ENCODE measurements at places on chromosomes 12 and 14.
A peak's percentile ranks its signal among the peaks of the same experiment; 100 is the strongest.

DNA sequence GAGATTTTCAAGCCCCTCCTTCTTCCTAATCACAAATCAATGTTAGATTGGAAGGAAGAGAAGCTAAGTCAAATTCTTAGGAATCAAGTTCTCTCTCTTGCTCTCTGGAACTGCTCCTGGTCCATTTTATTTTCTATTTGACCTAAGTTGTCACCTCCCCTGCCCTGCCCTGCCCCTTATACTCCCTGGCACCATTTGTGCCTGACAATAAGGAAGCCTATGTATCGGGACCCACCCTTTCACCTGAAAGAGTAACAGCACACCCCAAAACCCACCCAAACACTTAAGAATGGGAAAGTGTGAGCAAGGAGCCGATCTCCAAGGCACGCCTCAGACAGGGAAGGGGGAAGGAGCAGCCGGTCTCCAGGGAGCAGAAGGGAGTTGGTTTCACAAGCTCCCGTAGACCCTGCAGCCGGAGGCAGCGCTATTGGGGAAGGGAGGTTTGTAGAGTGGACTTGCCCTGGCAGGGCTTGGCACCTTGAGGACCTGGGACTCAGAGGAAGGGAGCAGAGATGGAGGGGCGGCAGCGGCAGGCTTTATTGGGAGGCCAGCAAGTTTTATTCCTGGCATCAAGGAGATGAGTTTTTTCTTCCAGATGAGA is 1.6 kb downstream of the LRRC74A start:
- no peak for DNase-seq

DNA sequence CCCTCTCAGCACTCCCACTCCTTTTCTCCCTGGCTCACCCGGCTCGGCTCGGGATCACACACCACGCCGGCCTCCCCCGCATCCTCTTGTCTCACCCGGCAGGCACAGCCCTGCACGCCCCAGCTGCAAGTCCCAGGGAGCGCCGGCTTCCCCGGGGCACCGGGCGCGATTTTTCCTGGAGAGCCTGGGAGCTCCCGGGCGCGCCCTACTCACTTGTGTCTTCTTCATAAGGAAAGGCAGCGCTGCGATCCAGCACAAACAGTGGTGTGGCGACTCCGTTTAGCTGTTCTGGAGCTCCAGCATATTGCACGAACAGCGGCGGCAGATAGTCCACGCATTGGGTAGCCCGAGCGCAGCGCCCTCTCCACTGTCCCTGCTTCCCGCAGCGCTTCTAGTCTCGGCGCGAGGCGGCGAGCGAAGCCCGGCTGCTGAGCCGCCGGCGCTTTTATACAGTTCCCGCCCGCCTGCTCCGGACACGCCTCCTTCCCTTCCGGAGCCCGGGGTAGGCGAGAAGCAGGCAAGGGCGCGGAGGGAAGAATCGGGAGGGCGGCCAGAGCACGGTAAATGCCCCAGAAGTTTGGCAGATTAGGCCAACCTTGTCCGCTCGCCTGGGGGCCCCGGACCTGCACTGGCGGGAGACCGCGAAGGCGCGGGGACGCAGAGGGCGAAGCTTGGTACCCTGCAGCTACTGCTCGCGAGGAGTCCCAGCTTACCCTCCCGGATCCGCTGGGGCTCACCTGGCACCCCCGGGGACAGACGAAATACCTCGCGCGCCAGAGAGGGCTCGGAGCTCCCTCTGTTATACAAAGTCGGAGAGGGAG is at the start of gene KITLG:
TSS of gene KITLG (minus strand) at position 421 of the 821 bp plus-strand sequence. CDS start at position 228, 193 bp downstream.
- DNase-seq: peak; percentile 81

- no peak for DNase-seq
These were observed 474.6 kb downstream of the PRKD1 start for GRCh38 chr14:29453045-29453444.

- no peak for DNase-seq
These were observed 6.3 kb upstream of the LTBP2 start for GRCh38 chr14:74618078-74618952.

DNA sequence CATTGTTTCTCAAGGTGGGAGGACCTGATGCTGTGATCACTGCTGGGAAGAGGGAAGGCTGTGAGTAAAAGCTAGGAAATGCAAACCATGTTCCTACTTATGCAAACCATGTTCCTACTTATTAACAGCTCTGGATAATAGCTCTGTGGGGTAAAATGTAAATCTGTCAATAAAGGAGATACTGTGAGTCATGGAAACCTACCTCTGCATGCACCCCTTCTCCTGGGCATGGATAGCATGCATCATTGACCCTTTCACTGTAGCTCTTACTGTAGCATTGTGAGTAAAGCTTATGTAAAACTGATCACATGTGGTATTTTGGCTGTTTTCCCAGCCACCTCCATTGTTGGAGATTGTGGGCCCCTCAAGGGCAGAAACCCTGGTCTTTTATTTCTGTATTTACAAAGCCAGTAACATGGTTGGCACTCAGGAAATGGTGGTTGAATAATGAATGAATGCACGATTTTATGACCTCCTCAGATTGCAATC is 253.7 kb downstream of the GRIN2B start:
- no peak for DNase-seq

- no peak for DNase-seq
These were observed 2.8 kb upstream of the C12orf43 start for GRCh38 chr12:121018860-121019617.

DNA sequence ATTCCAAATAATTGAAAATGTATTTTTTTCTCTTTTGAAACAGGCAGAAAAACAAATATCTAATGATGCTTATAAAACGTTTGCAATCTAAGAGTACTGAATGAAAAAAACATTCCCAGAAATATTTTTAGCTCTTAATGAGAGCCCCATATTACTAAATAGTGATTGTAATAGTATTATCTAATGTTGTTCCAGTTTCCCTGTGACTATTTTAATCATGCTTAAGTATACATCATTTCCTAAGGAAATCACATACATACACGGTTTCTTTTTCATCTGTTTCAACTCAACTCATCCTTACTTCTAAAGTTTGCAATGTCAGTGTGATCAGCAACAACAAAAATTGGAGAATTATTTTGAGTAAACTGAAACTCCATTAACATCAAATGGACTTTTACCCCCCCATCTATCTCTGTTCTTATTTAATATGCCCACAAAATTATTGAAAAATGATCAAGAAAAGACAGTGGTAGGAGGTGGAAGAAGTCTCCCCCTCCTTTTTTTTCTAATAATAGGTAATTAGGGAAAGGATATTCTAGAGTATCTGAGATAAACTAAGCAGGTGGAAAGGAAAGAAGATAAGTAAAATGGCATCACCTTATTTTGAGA is 530.1 kb upstream of the ATP2B1 start:
- DNase-seq: no peak

DNA sequence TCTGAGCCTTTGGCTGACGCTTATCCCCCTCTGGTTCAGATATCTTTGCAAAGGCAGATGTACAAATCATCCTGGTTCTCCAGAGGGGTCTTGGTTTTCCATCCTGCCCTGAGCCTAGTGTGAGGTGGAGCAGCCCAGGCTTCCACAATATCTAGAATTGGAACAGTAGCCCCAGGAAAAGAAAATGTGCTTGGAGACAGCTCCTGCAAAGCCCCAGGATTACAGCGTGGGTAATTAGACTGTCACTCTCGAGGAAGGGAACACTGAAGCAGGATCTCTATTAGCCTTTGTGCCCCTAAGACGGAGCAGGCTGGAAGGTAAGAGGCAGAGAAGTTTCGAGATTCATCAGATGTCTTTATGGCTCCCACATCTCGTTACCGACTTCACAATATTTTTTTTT is 59.4 kb downstream of the TMEM132C start:
- DNase-seq: no peak

DNA sequence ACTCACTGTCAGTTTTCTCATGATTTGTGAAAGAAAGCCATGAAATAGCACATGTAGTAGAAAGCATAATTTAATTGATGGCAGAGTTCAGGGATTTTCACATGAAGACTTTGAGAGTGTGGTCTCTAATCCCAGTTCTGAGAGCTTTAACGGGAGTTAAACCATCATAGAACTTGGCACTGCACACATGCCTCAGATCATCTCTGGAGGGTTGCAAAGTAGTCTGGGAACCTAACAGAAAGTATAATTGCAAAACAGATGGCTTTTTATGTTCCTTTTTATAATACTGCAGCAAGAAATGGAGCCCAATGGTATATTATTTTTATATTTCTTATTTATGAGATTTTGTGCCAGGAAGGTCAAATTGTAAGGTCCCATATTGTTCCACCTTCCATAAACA is 77.9 kb downstream of the BHLHE41 start:
- DNase-seq: no peak

DNA sequence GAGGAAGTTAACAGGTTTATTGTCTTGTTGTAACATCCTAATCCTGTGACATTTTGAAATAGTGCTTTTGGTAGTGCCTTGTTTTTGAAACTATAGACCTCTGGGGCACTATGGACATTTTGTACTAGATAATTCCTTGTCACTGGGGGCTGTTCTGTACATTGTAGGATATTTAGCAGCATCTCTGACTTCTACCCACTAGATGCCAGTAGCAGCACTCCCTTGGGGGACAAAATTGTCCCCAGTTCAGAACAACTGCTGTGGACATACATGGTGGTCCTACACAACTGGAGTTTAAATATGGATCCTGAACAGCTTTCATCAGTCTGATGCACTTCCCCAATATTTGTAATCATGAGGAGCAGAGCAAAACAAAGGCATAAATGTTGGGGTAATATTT is 264.7 kb downstream of the RAD51B start:
- DNase-seq: no peak

DNA sequence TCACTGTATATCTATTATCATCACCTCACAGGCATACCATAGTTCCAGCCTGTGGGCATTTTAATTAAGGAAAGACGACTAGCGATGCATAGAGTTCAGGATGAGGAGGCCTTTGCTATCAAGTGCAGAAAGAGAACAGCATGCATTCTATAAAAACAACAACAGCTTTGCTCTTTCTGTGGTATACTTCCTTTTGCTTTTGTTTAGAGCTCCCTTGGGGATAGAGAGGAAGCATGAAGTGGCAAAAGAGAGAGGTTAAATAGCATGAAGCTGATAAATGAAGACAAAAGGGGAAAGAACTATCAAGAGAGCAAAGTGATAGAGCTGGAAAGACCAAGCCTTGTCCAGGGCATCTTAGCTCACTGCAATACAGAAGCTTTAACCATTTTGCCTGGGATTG is 23.5 kb downstream of the IFNG-AS1 start:
- DNase-seq: peak; percentile 10

DNA sequence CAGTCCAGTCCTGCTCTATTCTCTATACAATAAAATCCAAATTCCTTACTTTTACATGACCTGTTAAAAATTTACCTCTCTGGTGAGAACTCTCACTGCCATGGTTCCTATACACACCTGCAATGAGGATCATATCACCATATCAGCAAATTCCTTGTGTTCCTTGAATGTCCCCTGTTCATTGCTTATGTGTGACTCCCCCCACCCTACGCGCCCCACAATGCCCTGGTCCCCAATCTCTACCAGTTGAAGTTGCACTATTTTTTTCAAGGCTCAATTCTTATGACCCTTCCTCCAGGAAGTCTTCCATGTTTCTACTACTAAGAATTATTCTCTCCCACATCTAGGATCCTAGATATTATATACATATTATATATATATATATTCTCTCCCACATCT is 82.2 kb upstream of the NEDD1 start:
- DNase-seq: no peak

GRCh38 chr12:71981149-71981548 is 42.5 kb downstream of the TPH2 start:
- DNase-seq: peak; percentile 4

GRCh38 chr14:89743828-89744227 is 210.7 kb downstream of the EFCAB11 start:
- DNase-seq: no peak

GRCh38 chr12:12265035-12265434 is 1.8 kb downstream of the LRP6 start:
- no peak for DNase-seq

DNA sequence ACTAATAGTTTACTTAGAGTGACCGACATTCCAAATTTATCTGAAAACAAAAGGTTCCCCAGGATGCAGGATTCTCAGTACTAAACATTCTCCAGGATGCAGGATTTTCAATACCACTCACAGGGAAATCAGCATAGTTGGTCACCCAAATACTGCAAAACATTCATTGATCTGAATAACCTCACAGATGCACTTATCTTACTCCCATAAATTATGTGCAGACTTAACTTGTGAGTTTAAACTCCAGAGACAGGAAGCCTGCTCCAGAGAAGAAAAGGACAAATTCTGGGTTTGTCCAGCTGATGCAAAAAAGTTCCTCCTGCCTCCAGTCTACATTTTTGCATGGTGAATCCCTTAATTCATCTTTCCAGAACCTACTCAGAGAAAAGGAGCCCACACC is 514.2 kb upstream of the TMEM132C start:
- DNase-seq: no peak

GRCh38 chr14:34138175-34138574 is 187.3 kb upstream of the EGLN3 start:
- no peak for DNase-seq

DNA sequence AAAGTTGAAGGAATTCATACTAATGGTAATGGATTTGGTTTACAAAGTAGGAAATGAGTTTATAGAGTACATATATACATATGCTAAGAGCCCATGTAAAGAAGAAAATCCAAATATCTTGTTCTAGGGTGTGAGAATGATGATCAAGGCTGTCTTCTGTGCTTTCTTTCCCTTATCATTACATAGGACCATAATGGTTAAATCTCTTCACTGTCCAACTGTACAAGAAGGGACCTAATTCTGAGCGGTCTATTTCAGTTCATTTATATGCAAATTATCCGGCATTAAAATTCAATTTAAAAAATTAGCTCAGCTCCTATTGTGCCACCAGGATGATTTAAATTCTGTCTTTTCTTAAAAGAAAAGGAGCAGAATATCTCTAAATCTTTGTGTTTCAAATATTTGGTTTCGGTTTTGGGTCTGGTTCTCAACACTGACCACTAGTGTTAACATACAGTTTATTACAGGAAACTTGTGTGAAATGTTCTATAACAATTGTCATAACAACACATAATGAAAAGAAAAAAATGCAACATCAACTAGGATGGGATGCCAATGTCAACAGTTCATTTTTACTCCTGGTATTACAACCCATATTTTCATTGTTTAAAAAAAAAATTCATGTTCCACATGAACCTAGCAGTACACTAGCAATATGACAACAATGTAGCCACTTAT is 16.8 kb downstream of the OR4K1 start:
- DNase-seq: no peak

DNA sequence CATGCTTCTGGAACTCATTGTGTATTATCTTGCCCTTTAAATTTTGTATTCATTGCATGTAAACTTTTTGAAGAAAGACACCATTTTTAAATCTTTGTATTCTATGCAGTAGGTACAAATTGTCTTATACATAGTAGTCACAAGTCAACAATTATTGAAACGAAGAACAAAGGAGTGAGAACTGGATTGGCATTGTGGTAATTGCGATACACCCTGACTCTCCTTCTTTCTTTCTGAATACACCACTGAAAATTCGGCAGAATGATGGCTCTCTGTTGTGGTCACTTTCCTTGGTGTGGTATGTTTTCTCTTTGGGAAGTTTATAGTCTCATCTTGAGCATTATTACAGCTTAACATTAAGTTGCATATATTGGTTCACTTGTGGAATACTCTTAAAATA is 34.1 kb downstream of the SLC16A7 start:
- no peak for DNase-seq

Measured in left kidney (tissue), 8 donors.